A549 treated with dexamethasone at 1 μM for 4 hours (cell line): ENCODE measurements at places on chromosomes 7 and 10. TPM values are rescaled to one million over a fixed set of nuclear protein-coding genes. Genes with fewer than 3 reads are reported as not detected.

H2BK1 gene
- not detected in 5 replicates for total RNA-seq

FAM221A gene
- total RNA-seq: 0.25 to 0.67 TPM (median 0.34 TPM) in 5 replicates

SEMA4G gene
- total RNA-seq: 7.3 to 9.2 TPM (median 7.6 TPM) in 5 replicates

TUBB8 gene
- total RNA-seq: 0.04 to 0.15 TPM (median 0.07 TPM) in 5 replicates

C10orf62 gene
- total RNA-seq: 0.07 to 0.20 TPM (median 0.11 TPM) in 4 of 5 replicates, not detected in the other

ATP6V0A4 gene
- 0.20 to 0.27 TPM (median 0.27 TPM) in 5 replicates for total RNA-seq

CABCOCO1 gene
- total RNA-seq: 0.12 to 0.34 TPM (median 0.25 TPM) in 5 replicates

STEAP1B gene
- 0.09 to 0.14 TPM (median 0.12 TPM) in 4 of 5 replicates, not detected in the other for total RNA-seq
